ENCODE measurements at places on chromosomes 7 and 10. TPM values are rescaled to one million over a fixed set of nuclear protein-coding genes. Genes with fewer than 3 reads are reported as not detected.

The TAS2R39 gene
- not detected for total RNA-seq

The SLC18A3 gene
- not detected for total RNA-seq

The RNLS gene
- total RNA-seq = not detected

The TMEM139 gene
- not detected for total RNA-seq

The CTAGE6 gene
- total RNA-seq = not detected

The PRKAR2B gene
- 15.4 TPM for total RNA-seq

The UNCX gene
- total RNA-seq = not detected

The PNLIPRP1 gene
- total RNA-seq = not detected

GRCh38 chr10:78685466-78686103, 383.2 kb upstream of the ZMIZ1 start:
- DNase-seq = no peak
- no peak overlapping the region for H3K27ac ChIP-seq
- peaks cover 54% of the 10 kb centered on the region for H3K4me1 ChIP-seq
- no peak overlapping the region for H3K4me3 ChIP-seq

- no peak overlapping the region for H3K4me3 ChIP-seq
- DNase-seq = no peak
- no peaks in the 10 kb centered on the region for H3K4me1 ChIP-seq
- no peaks in the 10 kb centered on the region for H3K27me3 ChIP-seq
- H3K36me3 ChIP-seq = no peaks in the 10 kb centered on the region
Observed at GRCh38 chr10:3668966-3669330, 116.1 kb downstream of the KLF6 start.

DNA sequence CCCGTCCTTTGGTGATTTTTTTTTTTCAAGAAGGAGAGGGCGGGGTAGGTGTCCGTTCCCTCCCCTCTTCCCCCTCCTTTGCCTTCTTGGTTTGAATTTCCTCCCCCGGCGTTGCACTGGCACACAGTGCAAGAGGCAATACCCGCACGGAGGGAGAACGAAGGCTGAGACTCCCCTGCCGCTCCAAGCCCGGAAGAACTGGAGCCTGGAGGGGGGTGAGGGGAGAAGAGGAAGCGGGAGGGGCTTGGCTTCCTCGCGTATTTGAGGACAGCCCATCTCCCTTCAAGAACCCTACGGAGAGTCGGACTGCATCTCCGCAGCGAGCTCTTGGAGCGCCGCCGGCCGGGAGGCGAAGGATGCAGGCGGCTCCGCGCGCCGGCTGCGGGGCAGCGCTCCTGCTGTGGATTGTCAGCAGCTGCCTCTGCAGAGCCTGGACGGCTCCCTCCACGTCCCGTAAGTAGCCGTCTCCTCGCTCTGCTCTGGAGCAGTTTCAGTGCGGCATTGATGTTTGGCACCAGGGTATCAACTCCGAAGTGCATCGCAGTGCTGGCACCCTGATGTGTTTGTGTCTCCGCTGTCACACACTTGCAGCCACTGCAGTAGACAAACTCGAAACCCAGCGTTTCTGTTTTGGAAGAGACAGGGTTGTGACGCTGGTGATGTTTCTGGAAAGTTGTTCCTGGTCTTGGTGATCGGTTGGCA, at the start of gene CNTNAP2:
Gene CNTNAP2, plus strand, starts transcription at position 281 of the 702 bp plus-strand sequence. Its CDS starts 76 bp downstream, at position 357.
- H3K27ac ChIP-seq = no peak within 1 kb of the TSS
- H3K27me3 ChIP-seq = no peaks in the 10 kb centered on the region
- no peaks in the 10 kb centered on the region for H3K4me1 ChIP-seq
- no peaks in the 10 kb centered on the region for H3K36me3 ChIP-seq
- no peak for DNase-seq

DNA sequence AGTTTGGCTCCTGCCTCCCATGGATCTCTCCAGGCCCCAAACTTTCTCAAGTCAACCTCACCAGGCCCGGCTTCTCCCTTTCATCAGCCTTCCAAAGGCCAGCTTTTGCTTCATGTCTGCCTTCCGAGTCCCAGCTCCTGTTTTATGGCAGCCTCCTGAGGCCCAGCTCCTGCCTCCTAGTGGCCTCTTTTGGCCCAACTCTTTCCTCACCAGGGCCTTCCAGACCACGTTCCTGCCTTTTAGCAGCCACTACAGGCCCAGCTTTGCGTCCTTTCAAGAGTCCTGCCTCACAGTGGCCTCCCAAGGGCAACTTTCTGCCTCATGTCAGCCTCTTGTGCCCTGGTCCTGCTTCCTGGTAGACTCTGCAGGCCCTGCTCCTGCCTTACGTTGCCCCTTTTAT, 15.3 kb upstream of the TMEM248 start:
- no peak overlapping the region for H3K27ac ChIP-seq
- DNase-seq = no peak
- H3K36me3 ChIP-seq = no peaks in the 10 kb centered on the region

GRCh38 chr10:122142641-122143237, 128.4 kb upstream of the BTBD16 start:
- no peak overlapping the region for H3K4me3 ChIP-seq
- H3K27ac ChIP-seq = no peak overlapping the region
- peaks cover 42% of the 10 kb centered on the region for H3K4me1 ChIP-seq

- H3K27ac ChIP-seq = no peak overlapping the region
- peak; percentile 90 for DNase-seq
- H3K27me3 ChIP-seq = no peaks in the 10 kb centered on the region
Observed at GRCh38 chr10:101018600-101019439, 12.1 kb downstream of the PDZD7 start.

DNA sequence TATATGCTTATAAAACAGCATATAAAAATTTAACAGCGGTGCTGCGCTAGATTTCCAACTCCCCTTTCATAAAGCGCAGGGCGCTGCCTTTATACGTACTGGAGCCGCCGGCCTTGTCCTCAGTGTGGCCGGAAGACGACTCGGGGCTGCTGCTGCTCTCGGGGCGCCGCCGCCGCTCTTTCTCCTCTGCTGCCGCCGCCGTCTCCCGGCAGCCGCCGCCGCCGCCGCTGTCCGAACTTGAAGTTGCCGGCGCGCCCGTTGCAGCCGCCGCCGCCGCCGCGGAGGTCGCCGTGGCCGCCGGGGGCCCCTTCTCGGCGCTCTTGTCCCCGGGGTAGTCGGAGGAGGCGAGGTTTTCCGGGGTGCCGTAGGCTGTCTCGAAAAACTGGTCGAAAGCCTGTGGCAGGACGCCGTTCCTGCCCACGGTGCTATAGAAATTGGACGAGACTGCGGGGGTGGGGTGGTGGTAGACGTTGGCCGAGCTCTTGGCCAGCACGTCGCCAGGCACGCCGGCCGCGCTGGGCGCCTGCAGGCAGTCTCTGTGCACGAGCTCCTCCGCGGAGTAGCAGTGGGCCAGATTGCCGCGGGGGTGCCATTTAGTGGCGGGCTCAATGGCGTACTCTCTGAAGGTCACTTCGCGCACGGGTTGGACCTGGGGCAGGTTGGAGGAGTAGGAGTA, 557 bp downstream of the HOXA11 start:
- H3K36me3 ChIP-seq = peaks cover 14% of the 10 kb centered on the region
- peak; percentile 70 for DNase-seq
- H3K27me3 ChIP-seq = no peaks in the 10 kb centered on the region
- H3K4me3 ChIP-seq = peak overlapping the region; percentile 65
- H3K4me1 ChIP-seq = peaks cover 80% of the 10 kb centered on the region

DNA sequence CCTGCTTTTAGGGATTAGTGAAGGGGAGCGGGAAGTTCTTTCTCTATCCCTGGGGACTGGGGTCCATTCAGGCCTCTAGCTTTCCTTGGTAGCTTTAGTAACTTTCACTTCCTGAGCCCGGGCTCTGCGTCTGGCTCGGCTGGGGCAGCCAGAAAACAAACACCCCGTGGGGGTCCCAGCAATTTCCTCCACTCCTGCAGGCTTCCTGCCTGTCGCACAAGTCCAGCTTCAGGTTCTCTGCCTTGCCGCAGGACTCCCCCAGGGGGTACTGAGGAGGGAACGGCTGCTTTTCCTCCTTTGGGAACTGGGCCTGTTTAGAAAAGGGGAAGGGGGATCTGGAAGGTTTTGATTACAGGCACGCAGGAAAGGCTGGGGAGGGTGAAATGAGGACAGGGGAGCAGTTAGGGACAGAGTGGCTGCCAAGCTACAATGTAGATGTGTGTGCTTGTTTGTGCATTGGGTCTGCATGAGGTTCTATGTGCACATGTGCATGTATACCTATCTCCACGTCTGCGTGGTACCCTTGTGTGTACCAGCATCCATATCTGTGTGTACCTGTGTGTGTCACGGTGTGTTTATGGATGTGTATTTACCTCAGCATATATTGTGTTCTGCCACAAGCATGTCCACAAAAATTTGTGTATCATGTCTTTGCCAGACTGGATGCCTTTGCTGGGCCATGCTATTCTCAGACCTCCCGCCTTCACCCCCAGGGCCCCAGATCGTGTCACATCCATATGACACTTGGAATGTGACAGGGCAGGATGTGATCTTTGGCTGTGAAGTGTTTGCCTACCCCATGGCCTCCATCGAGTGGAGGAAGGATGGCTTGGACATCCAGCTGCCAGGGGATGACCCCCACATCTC, 2.0 kb downstream of the KAZALD1 start:
- H3K36me3 ChIP-seq = no peaks in the 10 kb centered on the region
- H3K27ac ChIP-seq = no peak overlapping the region
- H3K4me3 ChIP-seq = no peak overlapping the region
- H3K4me1 ChIP-seq = peaks cover 47% of the 10 kb centered on the region
- no peaks in the 10 kb centered on the region for H3K27me3 ChIP-seq

- no peaks in the 10 kb centered on the region for H3K4me1 ChIP-seq
- no peak for DNase-seq
- H3K36me3 ChIP-seq = no peaks in the 10 kb centered on the region
- H3K4me3 ChIP-seq = no peak overlapping the region
- H3K27me3 ChIP-seq = no peaks in the 10 kb centered on the region
- H3K27ac ChIP-seq = no peak overlapping the region
Observed at GRCh38 chr10:124254490-124254889, 161.1 kb upstream of the CHST15 start.
